Breast epithelium (tissue), 4 donors: ENCODE measurements at places on chromosomes 16 and 17. TPM values are rescaled to one million over a fixed set of nuclear protein-coding genes. Genes with fewer than 3 reads are reported as not detected.

Gene C17orf67
- total RNA-seq, result 2.0 TPM

Gene RUNDC3A
- total RNA-seq, result 0.48 TPM

Gene SOCS7
- 9.9 TPM for total RNA-seq

- no peak for DNase-seq
Measured at GRCh38 chr16:64321066-64321465, 800.8 kb downstream of the CDH11 start.

DNA sequence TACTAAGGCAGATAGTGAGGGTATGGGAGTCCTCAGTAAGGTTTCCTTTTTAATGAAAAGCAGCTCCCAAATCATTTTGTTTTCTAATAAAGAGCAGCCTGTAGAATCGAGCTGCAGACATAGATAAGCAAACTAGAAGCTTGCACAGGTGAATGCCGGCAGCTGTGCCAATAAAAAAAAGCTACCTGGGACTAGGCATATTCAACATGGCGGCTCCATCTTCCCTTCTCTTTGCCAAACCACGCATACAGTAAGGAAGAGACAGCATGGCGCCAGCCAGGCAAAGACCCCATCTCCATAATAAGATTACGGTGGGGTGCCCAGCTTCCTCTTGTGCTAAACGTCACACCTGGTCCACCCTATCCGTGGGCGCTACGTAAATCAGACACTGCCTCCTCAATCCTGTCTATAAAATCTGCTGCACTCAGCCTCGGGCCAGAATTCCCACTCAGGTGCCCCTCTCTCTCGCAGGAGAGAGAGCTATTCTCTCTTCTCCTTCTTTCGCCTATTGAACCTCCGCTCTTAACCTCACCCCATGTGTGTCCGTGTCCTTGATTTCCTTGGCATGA is 92.7 kb upstream of the FA2H start:
- DNase-seq, result no peak

DNA sequence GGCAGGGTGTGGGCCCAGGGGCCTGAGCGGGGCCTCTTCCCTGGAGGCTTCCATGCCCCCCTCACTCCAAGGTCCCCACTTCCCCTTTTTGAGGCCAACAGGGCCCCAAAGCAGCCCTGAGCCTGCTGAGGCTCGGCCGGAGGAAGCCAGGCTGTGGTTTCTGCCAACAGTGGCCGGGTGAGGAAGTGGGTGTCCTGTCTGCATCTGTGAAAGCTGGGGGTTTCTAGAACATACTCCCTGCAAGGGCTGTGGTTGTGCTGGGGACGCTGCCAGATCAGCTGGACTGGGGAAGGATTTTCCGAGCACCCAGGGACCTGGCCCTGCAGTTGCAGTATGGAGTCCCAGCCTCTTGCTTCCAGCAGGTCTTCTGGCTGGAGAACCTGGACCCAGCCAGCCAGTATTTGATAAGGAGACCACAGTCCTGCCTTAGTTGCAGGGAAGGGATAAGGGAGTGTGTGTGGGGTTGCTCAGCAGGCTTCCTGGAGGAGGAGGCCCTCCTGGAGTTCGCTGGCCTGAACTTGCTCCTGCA is 15.7 kb downstream of the ADCY7 start:
- DNase-seq, result peak; percentile 35

- DNase-seq, result no peak
Measured at GRCh38 chr16:81437865-81438264, 6.7 kb upstream of the CMIP start.

DNA sequence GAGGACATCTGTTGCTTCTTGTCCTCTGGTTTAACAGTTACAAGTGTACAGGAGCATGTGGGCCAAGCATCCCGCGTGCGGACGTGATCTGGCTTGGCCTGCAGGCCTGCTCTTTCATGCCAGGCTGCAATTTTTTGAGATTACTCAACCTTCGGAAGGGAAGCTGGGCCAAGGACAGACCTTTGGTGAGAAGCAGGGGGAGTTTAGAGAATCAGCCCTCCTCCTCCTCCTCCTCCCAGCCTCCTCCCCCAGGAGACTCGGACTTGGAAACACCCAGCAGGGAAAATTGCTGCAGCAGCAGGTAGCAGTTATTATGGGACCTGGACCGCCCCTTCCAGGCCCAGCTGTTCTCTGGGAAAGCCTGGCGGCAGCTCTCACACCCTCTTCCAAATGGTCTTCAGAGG is 5.1 kb upstream of the KLHL36 start:
- no peak for DNase-seq
